Aorta (tissue), 5 donors: ENCODE measurements at places on chromosomes 16 and 17. TPM values are rescaled to one million over a fixed set of nuclear protein-coding genes. Genes with fewer than 3 reads are reported as not detected.
A peak's percentile ranks its signal among the peaks of the same experiment; 100 is the strongest.

HAP1 gene
- 0.06 TPM for total RNA-seq

MARCHF10 gene
- total RNA-seq = not detected

SEPTIN12 gene
- total RNA-seq = not detected

PRAC2 gene
- not detected for total RNA-seq

GRCh38 chr16:81214745-81215166 lies 23.7 kb upstream of the BCO1 start:
- DNase-seq = no peak

DNA sequence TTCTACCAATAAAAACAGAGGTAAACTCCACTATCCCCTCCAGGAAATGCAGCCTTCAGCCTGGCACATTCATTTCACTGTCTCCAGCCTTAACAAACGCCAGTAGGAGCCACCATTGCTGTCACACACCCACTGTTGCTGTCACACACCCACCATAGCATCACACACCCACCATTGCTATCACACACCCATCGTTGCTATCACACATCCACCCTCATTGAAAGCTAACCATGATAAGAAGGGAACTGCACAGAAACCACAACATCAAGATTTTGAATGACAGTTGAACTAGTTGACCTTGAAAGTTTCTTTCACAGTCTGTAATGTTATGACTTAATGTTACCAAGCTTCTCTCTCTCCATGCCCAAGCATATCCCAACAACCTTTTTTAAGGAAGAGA lies 38.1 kb downstream of the SHCBP1 start:
- no peak for DNase-seq

DNA sequence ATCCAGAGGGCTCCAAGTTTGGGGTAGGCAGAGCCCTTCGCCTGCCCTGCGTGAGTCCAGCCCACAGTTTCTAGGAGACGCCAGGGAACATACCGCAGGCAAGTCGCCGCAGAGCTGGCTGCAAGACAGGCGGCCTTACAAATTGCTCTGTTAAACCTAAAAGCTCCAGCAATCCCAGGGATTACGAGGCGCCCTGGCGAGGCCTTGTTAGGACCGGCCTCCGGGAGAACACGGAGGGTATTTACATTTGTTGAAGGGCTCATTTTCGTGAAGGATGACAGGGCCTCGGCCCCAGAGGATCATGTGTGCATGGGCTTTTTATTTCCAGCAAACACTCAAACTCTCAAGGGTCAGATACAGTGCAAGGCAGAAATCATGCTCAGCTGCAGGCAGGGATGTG lies 77.6 kb upstream of the FOXF1 start:
- DNase-seq = no peak

GRCh38 chr16:85947230-85948137 lies 48.5 kb downstream of the IRF8 start:
- DNase-seq = no peak

- DNase-seq = no peak
Measured at GRCh38 chr16:81424771-81425170, 19.8 kb upstream of the CMIP start.

DNA sequence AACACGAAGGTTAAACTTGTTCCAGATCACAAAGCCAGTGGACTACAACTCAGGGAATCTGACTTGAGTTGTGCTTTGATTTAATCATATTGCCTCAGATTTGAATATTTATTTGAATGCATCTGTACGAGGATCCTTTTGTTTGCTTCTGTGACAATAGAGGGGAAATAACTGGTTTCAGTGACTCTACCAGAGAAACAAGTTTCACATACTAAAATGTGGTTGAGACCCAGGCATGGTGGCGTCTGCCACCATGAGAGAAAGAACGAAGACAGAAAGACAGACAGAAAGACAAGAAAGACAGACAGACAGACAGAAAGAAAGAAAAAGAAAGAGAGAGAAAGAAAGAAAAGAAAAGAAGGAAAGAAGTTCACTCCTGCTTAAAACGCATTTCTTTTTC lies 24.0 kb downstream of the YWHAE start:
- no peak for DNase-seq

DNA sequence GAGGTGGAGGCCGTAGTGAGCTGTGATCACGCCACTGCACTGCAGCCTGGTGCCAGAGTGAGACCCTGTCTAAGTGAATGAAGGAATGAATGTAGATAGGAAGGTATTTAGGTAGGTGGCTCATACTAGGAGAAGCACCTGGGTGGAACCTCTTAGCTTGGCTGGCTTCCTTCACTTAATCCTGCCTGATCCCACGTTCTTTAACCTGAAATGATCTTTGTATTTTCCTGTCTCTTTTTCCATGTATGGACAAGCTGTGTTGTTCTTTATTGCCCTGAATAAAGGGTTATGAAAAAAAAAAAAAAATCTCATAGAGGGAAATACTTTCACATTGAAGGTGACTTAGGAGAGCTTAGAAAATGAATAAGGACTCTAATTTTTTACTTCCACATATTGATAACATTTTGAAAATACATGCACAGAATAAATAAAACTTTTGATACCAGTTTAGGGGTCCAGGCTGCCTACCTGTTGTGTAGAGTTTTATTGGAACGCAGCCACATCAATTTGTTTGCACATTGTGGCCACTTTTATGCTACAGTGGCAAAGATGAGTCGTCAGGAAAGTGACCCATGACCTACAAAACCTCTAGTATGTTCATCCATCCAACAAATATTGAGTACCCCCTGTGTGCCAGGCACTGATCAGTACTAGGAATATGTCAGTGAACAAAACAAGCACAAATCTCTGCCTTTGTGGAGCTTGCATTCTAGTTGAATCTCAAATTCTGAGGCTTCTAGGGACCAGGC lies 44.6 kb downstream of the VPS35L start:
- DNase-seq = no peak

- DNase-seq = no peak
Measured at GRCh38 chr16:58098207-58099096, 30.7 kb downstream of the CFAP20 start.

- DNase-seq = peak; percentile 87
Measured at GRCh38 chr17:82013341-82013740, 9.3 kb downstream of the CENPX start.

DNA sequence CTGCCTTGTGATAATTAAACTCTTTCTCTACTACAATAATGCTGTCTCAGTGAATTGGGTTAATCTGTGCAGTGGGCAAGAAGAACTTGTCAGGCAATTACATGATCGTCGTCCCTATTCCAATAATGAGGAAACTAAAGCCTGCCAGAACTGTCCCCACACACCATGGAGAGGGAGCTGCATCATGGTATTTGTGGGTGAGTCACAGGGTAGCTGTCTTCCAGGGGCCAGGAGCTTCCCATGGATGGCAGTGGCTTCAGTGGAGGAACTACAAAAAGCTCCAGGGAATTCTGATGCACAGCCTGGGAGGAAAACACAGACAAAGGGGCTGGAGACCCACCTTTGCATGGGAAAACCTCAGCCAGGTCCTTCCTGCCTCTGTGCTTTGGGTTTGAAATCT lies 83.3 kb upstream of the C16orf82 start:
- DNase-seq = no peak

GRCh38 chr16:82585675-82586074 lies 41.1 kb upstream of the CDH13 start:
- DNase-seq = no peak

- DNase-seq = peak; percentile 98
Measured at GRCh38 chr17:19744922-19745757, 3.0 kb downstream of the ALDH3A1 start.

- DNase-seq = no peak
Measured at GRCh38 chr17:57536289-57536688, 208.8 kb downstream of the CCDC182 start.

GRCh38 chr17:47813512-47814031 lies 8.0 kb downstream of the OSBPL7 start:
- DNase-seq = no peak
